ENCODE measurements at places on chromosomes 12 and 14.

DNA sequence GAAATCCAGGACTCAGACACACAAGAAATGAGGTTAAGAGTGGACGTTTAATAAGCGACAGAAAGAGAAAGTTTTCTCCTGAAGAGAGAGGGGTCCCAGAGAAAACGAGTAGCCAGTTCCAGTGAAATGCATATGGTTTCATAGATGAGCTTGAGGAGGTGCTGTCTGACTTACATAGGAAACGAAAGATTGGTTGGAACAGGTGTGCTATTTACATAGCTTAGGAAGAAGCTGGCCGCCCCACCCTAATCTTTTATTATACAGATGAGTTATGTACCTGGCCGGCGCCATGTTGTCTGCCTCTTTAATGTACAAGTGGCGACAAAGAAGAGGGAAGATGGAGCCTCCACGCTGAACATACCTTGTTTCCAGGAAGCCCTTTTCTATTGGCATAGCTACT is 223.0 kb downstream of the SLC6A15 start:
- DNase-seq: no peak

DNA sequence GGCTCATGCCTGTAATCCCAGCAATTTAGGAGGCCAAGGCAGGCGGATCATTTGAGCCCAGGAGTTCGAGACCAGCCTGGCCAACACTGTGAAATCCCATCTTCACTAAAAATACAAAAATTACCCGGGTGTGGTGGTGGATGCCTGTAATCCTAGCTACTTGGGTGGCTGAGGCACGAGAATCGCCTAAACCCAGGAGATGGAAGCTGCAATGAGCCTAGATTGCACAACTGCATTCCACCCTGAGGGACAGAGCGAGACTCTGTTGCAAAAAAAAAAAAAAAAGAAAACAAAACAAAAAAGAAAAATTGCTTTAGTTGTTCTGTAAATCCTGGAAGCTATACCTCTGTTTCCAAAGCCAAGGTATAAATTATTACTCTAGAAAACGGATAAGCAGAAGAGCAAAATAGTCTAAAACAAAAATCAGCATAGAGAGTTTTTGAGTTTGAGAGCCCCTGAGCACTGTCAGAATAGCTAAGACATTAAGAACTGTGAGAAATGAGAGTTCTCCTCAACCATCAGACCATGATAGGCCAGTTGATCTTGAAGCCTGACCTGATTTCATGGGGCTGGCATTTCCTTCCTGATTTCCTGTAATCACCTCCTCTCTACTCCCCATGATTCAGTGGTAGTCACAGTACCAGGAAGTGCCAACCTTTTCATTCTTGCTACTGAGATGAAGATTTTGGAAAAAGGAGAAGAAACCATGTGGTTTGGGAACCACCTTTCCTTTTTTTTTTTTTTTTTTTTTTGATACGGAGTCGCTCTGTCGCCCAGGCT is 31.7 kb downstream of the ATP2A2 start:
- DNase-seq: no peak

- no peak for DNase-seq
Measured at GRCh38 chr14:78593949-78594348, 423.8 kb downstream of the NRXN3 start.

DNA sequence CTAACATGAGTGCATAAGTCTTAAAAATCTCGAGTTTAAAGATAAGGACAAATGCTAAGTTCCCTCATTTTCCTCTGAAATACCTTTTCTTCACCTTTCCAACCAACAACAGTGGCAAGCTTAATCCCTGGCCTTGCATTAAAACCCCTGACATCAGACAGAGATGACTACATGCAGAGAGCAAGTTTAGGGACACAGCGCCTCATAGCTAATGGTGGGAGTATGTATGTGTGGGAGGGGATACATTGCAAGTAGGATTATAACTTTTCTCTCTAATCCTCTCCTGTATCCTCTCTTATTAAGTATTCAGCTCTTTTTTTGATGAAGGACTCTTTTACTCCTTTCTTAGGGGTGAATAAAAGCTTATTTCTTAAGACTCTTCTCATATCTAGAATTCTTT is 547.1 kb downstream of the CCER1 start:
- DNase-seq: no peak

DNA sequence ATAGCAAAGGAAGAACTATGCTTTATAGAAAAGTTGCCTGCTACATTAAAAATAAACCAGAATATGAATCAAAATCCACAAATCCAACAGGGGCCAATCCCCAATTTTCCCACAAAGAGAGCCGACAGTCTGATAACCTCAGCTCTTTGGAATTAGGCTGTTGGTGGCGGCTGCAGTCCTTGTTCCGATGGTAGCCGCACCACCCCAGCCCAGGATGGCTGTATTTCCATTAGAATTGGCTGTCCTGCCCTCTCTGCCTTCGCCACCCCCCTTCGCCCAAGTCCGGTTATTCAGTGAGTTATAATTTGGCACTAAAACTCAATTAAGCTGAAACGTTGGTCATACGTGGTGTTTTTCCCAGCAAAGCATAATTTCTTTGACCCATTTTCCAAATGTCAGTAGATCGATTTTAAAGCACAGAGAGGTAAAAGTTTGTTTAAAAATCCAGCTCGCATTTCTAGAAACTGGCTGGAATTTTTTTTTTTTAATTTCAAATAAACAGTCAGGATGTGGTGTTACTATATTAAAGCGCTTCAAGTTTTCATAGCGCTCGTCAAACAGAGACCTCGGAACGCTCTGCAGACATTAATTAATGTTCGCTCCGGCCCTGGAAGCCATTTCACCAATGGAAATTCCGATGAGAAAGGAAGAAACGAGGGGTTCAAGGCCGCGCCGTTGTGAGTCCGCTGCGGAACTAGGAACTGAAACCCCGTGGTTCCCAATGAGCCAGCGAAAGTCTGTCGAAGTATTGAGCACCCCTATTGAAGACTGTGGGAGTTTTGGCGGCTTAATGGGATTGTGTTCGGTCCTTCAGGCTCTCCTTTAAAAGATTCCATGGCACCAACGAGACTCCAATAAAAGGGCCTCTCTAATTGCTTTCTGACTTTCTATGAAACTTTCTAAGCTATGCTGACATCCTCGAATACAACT is 104.8 kb upstream of the DIO3 start:
- DNase-seq: no peak

- no peak for DNase-seq
Measured at GRCh38 chr12:77160931-77161330, 95.6 kb upstream of the E2F7 start.

DNA sequence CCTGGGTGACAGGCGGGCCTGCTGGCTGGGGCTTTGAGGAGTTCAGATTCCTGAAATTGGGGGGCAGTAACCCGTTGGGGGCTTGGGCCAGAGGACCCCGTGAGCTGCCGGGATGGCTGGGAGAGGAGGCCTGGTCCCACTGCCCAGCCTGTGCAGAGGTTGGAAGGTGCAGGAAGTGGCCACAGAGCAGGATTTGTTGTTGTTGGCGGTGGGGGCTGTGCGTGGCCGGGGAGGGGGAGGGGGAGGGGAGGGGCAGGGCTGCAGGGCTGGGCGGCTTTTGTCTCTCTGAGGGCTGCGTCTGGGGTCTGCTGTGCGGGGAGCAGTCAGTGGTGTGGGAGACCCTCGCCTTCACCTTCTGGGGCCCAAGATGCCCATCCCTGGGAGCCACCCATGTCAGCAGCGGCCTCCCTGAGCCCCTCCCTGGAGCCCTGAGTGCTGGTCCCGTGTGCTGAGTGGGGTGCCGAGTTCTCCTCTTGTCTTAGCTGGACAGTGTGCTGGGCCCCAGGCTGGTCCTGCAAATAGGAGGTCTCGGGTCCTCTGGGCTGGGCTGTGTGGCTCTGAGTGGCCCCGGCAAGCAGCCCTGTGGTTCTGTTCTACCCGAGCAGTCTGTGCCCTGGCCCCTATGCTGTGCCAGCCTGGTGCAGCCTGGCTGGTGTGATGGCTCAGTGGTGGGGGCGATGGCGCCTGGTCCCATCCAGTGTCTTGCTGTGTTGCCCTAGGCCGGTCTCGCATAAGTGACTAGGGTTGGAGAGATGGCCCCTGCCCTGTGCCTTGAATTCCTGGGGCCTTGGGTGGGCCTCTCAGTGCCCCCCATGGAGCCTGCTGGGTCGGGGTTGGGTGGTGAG is 10.3 kb downstream of the KIF26A start:
- no peak for DNase-seq

- no peak for DNase-seq
Measured at GRCh38 chr14:56349960-56350359, 229.6 kb upstream of the TMEM260 start.

- no peak for DNase-seq
Measured at GRCh38 chr12:54701940-54702592, 53.9 kb upstream of the DCD start.

DNA sequence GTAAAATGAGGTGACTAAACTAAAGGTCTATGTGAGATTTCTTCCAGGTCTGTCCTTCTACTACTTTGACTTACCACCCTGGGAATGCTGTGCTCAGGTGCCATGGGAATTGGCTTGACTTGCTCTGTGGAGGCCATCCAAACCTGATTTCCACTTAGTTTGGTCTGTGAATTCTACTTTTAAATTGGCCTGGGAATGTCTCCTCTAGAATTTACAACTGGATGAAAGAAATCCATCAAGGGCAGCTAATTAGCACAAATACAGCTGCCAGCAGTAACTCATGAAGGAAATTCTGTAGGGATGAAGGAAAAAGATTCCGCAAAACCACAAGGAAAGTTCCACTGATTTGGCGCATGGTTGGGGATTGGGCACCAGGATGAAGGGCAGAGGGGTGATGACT is 31.7 kb upstream of the FRMD6 start:
- DNase-seq: no peak

- DNase-seq: no peak
Measured at GRCh38 chr12:108371801-108372344, 32.8 kb upstream of the CMKLR1 start.

DNA sequence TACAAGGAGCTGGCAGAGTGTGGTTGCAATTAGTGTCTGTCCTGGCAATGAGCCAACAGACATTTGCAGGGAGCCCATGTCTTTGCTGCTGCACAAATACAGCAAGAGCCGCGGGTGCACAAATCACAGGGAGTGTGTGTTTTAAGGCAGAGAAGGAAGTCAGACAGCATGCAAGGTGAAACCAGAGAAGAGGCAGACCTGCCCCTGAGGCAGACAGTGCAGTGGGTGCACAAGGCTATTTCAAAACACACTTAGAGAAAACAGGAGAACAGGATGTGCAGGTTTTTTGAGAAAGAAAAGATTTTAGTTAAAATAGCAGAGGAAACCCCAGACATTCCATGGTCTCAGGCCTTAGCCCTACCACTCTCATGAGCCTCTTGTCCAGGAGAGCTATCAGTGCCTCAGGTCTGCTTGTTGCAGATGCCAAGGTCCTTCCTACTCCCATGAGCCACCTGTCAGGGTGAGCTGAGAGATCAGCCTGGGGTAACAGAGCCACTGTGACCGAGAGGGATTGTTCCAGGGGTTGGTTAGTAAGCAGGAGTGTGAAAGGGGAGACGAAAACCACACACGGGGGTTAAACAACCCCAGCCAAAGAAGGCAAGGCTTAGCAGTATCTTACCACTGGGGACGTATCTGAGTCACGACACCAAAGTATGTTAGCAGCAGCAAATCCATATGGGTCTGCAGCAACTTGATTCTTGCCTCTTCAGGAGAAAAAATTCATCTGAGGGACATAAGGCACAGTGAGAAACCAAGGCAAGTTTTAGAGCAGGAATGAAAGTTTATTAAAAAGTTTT is 78.1 kb downstream of the C14orf132 start:
- no peak for DNase-seq

DNA sequence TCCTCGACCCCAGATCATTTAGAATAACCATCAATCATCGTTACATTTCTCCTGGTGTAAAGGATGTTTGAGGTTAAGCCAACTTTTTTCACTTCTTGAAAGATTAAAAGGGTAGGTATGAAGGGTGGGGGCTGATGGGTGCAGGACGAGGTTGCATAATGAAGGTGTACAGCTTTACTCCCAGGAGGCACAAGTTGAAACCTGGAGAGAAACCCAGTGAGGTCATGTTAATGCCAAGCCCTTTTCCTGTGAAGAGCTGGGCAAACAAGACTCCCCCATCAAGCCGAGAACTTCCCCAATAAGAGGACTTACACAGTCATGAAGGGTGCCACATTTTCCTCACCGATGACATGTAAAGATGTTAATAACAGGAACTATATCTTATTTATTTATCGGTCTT is 84.3 kb downstream of the FZD10 start:
- DNase-seq: no peak

- DNase-seq: no peak
Measured at GRCh38 chr12:110739894-110740293, 2.8 kb downstream of the PPP1CC start.

All from stimulated activated CD4-positive, alpha-beta T cell treated with anti-CD3 and anti-CD28 coated beads, Interleukin-4, amount 100 ng/mL, for 1 hour (primary cell).